ENCODE measurements at places on chromosomes 13 and 19.

DNA sequence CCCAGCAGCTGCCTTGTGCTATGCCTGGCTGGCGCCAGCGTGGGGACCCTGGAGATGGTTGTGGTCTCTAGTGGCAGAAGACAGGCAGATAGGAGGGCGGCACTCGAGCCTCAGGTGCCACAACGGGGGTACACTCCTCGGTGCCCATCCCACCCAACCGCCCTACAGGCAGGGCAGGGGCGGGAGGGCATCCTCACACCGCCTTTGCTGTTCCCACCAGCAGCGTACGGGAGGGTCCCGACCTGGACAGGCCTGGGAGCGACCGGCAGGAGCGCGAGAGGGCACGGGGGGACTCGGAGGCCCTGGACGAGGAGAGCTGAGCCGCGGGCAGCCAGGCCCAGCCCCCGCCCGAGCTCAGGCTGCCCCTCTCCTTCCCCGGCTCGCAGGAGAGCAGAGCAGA lies 16.6 kb downstream of the PLIN4 start:
- DNase-seq: no peak

GRCh38 chr13:46170268-46170667 lies 11.7 kb downstream of the LCP1 start:
- DNase-seq: no peak

GRCh38 chr19:10299545-10300458 lies 9.8 kb downstream of the ZGLP1 start:
- no peak for DNase-seq

DNA sequence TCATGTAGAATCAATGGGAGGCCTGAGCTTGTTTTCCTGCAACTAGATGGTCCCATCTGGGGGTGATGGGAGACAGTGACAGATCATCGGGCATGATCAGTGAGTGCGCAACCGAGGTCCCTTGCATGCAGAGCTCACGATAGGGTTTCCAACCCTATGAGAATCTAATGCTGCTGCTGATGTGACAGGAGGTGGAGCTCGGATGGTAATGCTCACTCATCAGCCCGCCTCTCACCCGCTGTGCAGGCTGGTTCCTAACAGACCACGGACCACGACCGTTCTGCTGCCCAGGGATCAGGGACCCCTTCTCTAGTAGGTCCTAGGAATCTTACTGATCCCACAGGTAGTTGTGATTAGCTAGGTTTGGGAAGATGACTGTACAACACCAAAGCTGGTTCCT lies 23.5 kb upstream of the GARRE1 start:
- DNase-seq: no peak

- DNase-seq: no peak
Observed at GRCh38 chr13:38537051-38537450, 149.8 kb upstream of the FREM2 start.

DNA sequence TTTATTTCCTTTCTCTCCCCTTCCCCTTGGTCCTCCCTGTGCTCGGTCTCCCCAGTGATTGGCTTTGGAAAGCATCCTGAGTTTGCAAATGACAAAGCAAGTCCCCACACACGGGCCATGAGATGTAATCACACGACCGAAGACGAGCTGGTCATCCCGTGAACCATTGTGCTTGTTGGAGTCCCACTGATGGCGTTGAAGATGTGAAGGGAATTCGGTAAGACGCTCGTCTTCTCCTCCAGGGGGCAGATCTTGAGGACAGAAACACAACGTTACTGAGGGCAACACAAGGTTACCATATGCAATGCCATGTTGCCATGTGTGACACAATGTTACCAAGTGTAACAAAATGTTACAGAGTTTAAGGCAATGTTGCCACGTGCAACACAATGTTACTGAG lies 42.0 kb upstream of the SLC15A1 start:
- no peak for DNase-seq

DNA sequence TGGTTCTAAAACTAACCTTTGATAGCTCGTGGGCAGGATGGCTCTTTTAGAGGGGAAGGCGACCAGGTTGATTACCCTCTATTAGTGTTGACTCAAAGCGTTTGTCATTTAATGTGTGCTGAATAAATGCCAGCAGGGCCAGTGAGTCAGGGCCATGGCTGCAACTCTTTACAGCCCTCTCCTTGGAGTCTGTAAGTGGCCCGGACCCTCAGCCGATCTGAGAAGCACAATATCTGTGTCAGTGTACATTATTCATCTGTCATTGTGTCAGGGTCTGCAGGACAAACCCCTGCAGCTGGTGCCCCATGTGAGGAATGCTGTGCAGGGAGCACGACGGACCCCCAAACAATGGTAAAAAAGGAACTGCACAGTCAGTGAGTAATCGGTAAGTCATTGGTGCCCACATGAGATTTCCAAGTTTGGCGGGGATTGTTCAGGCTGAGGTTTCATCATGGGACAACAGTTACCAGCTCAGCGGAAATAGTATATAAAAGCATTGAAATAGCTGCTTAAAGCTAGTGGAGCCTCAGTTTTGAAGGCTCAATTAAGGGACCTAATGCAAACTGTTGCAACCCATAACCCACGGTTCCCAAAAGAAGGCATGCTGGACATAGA lies 139.1 kb downstream of the ZNF675 start:
- DNase-seq: no peak

DNA sequence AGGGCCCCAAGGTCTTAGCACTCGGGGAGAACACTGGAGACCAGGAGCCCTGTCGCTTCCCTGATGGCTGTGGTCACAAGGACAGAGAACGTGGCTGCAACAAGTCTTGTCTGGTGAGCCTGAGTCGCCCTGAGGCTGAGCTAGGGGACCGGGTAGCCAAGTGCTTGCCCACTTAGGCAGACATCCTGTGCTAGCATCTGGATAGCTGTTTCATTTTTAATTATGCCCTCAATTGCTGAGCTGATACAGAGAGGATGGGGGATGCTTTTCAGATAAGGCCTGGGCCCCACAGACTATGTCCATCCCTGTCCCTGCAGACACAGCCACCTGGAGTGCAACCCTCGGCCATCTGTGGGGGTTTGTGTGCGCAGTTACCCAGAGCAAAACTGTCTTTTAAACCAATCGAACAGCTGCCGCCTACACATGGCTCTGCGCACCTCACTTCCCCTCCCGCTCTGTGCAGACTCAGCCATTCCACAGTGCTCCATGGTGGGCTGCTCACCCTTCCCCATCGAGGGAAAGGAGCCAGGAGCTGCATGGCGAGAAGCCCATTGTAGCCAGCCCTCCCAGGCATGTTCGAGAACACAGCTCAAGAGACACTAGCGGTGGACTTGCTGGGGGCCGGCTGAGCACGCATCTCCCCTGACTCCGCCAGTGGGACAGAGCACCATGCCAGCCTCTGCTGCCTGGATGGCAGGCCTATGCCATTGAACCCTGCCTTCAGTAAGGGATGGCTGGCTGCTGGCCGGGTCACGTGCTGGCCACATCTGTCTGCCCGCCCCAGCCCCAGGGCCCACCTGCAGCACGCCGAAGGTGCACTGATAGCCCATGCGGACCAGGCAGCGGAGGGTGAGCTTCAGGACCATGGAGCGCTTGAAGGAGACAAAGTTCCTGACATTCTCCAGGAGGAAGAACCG lies 19.4 kb upstream of the EIF3G start:
- no peak for DNase-seq

- DNase-seq: no peak
Observed at GRCh38 chr13:70107498-70108281, at the start of gene ATXN8OS. TSS of gene ATXN8OS (plus strand) at chr13:70107826.

DNA sequence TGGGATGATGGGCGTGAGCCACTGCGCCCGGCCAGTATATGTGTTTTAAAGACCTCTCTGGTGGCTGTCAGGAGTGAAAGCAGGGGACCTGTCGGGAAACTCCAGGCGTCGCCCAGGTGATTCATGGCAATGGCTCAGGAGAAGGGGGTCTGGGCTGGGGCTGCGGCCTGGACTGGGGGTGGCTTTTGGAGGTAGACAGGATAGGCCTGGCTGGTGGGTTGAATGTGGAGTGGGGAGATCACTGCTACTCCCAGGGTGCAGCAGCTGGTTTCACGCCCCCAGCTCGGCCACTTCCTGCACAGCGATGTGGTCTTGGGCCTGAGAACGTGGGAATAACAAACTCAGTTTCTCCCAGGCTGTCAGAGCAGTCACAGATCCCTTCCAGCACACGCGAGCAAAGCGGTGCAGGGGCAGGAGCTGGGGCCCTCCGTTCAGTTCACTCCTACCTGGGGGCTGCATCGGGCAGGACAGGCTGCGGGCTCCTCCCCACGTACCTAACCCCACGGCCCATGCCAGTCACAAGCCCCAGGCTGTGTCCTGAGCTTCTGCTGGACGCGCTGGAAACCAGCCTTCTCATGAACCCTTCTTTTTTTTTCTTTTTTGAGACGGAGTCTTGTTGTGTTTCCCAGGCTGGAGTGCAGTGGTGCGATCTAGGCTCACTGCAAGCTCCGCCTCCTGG lies 18.9 kb downstream of the KDM4B start:
- no peak for DNase-seq

GRCh38 chr13:51632591-51633362 lies 48.5 kb downstream of the WDFY2 start:
- no peak for DNase-seq

GRCh38 chr19:45470762-45471081 lies 2.9 kb downstream of the FOSB start:
- DNase-seq: no peak

DNA sequence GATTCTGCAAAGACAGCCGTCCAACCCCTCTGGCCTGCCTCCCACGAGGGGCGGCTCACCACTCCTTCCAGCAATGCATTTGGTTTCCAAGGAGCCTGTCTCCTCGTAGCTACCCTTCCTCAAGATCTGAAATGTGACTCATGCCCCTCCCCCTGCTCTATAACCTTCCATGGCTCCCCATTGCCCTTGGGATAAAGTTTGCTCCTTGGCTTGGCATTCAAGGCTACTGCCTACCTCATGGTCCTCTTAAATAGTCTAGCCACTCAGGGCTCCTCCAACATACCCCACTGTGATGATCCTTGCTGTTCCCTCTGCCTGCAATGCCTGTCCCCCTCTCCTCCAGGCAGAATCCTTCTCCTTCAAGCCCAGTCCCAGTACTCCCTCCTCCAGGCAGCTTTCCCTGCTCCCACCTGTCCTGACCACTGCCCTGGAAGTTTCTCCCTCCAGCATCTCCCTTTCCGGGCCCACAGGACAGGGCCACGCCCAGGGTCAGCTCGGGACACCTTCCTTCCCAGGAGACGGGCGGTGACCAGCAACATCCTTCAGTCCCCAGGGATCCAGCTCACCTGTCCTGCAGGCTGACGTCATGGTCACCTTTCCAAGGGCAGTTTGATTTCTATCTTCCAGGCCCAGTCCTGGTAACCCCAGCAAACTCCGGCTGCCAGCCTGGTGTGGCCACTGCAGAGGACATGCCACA lies 19.2 kb upstream of the SEMA6B start:
- DNase-seq: no peak

GRCh38 chr13:78609464-78610205 lies 6.3 kb upstream of the POU4F1 start:
- DNase-seq: no peak

DNA sequence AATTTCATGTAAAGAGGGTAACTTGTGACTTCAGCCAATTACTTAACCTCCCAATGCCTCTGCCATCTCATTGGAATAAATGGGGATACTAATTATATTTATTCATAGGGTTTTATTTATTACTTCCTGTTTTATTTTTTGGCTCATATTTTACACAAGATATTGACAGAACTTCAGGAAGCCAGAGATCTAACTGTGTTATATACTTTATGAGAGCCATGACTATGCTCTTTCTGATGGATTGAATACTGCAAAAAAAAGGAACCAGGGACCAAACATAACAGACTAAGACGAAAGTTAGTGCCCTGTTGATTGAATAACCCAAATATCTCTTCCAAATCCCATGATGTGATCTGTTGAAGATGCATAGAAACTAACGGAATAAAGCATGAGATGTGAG lies 243.3 kb upstream of the STARD13 start:
- no peak for DNase-seq

GRCh38 chr13:83880275-83881139 lies 1.8 kb downstream of the SLITRK1 start:
- no peak for DNase-seq

- DNase-seq: no peak
Observed at GRCh38 chr19:28333909-28334308, 879.0 kb downstream of the UQCRFS1 start.

- DNase-seq: peak; percentile 73
Observed at GRCh38 chr13:99496184-99497142, 4.8 kb upstream of the TM9SF2 start.

- no peak for DNase-seq
Observed at GRCh38 chr13:104773775-104774174, 1707.6 kb upstream of the SLC10A2 start.

DNA sequence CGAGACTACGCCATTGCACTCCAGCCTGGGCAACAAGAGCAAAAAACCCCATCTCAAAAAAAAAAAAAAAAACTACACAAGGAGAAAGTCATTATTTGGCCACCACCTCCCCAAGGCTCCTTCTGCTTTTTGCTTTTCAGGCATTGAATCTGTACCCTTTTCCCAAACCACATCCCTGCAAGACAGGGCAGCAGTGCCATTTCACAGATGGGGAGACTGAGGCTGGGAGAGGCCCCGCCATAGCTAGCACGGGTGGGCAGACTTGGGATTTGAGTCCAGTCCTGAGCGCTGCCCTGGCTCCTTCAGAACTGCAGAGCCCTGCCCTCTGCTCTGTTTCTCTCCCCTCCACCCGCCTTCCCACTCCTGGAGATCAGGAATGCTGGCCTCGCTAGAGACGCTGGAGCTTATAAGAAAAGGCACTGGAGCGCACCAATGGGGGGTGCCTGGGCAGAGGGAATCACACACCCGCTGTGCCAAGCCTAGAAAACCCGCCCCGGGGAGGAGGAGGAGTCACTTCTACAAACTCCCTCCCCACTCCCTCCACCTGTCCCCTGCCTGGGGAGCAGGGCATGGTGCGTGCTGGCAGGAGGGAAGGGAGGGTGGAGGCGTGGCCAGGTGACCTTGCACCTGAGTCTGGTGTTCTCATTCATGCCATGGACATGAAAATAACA lies 17.6 kb downstream of the TJP3 start:
- no peak for DNase-seq

DNA sequence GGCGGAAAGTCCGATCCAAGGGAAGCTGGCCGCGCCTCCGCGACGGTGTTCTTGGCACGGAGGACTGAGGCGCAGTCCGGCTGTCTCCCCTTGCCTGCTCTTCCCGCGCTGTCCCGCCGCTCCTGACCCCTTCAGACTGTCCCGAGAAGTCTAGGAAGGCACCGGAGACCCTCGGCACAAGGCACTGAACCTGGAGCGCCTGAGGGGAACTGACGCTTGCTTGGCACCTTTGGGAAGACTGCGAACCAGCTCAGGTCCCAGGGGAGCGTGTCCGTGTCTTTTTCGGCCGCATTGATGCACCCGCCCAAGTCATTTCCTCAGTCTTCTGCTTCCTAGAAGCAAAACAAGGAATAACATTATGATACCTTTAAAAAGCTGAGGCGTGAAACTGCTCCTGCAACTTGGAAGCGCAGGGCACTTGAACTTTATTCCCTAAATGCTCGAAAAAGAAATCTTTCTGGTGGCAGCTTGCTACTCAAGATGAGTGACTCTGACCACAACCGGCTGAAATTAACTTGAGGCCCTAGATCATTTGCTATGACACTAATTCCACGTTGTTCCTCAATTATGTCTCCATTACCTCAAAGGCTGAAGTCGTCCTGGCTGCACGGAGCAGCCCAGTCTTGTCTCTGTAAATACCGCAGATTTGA lies 735 bp upstream of the FLT1 start:
- DNase-seq: no peak

Measured in stimulated activated CD4-positive, alpha-beta T cell treated with anti-CD3 and anti-CD28 coated beads, Interleukin-4, amount 100 ng/mL, for 4 hours (primary cell).